HCT116 (cell line): ENCODE measurements at places on chromosomes 4 and X. TPM values are rescaled to one million over a fixed set of nuclear protein-coding genes. Genes with fewer than 3 reads are reported as not detected.

DNA sequence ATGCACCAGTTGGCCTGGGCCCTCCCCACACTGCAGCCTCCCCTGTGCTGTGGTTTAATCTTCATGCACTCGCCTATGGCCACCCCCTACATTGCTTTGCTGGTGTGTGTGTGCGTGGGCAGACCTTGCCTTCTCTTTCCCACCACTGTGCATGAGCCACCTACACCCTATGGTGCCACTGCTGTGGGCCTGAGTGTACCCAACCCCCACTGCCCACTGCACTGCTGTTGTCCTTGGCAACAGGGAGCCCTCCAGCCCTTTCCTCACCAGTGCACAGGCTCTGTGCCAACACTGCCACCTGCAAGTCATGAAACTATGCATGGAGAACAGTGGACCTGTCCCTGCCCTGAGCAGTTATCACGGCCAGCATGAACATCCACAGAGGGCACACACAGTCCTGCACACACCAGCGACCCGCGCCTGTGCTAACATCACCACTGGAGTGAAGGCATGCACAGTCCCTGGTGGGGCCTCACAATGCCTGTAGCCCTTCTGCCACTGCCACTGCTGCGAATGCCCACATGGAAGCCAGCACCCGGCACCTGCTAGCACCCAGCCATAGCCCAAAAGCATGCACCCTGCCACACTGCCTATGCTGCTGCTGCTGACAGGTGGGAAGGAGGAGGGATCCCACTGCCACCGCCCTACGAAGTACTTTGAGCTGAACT lies 237.8 kb upstream of the ARSJ start:
- no peaks in the 10 kb centered on the region for H3K36me3 ChIP-seq
- no peak overlapping the region for H3K4me3 ChIP-seq
- H3K27me3 ChIP-seq = no peaks in the 10 kb centered on the region
- H3K4me1 ChIP-seq = no peaks in the 10 kb centered on the region

GRCh38 chr4:20391912-20392311 lies 140.2 kb downstream of the SLIT2 start:
- H3K4me3 ChIP-seq = no peak overlapping the region
- no peaks in the 10 kb centered on the region for H3K4me1 ChIP-seq
- no peaks in the 10 kb centered on the region for H3K36me3 ChIP-seq
- H3K27me3 ChIP-seq = peaks cover 6% of the 10 kb centered on the region; the same call in 1 of the 2 replicates

Gene CXCL1
- total RNA-seq = 2.5 TPM

- no peak overlapping the region for H3K4me3 ChIP-seq
- H3K4me1 ChIP-seq = peaks cover 66% of the 10 kb centered on the region
- DNase-seq = peak; percentile 45
These were observed 514.3 kb downstream of the PCDH7 start for GRCh38 chr4:31234494-31234893.

- no peak overlapping the region for H3K4me3 ChIP-seq
- no peak overlapping the region for H3K27ac ChIP-seq
- H3K4me1 ChIP-seq = no peaks in the 10 kb centered on the region
These were observed 451.2 kb downstream of the FAT4 start for GRCh38 chr4:125765941-125766340.

Gene DACH2
- not detected for total RNA-seq

Gene SLITRK4
- total RNA-seq = not detected

- no peaks in the 10 kb centered on the region for H3K27me3 ChIP-seq
- no peak overlapping the region for H3K4me3 ChIP-seq
- H3K36me3 ChIP-seq = no peaks in the 10 kb centered on the region
These were observed 14.4 kb upstream of the FAM9A start for GRCh38 chrX:8815460-8816065.

Gene PPBP
- total RNA-seq = not detected

GRCh38 chrX:39519030-39519488 lies 578.7 kb downstream of the BCOR start:
- DNase-seq = no peak
- H3K27ac ChIP-seq = no peak overlapping the region
- no peaks in the 10 kb centered on the region for H3K27me3 ChIP-seq
- H3K4me1 ChIP-seq = no peaks in the 10 kb centered on the region
- no peaks in the 10 kb centered on the region for H3K36me3 ChIP-seq
- H3K4me3 ChIP-seq = no peak overlapping the region

GRCh38 chr4:6024313-6024960 lies 6.2 kb upstream of the C4orf50 start:
- DNase-seq = no peak
- H3K27me3 ChIP-seq = no peaks in the 10 kb centered on the region
- no peak overlapping the region for H3K27ac ChIP-seq

Gene IL21
- 0.12 TPM for total RNA-seq

GRCh38 chr4:6507345-6507744 lies 34.9 kb upstream of the PPP2R2C start:
- peaks cover 12% of the 10 kb centered on the region; the same call in 1 of the 2 replicates for H3K4me1 ChIP-seq
- DNase-seq = no peak
- no peak overlapping the region for H3K27ac ChIP-seq
- H3K27me3 ChIP-seq = no peaks in the 10 kb centered on the region
- H3K4me3 ChIP-seq = no peak overlapping the region

Gene IBSP
- total RNA-seq = not detected

GRCh38 chrX:44495091-44495490 lies 47.6 kb downstream of the FUNDC1 start:
- no peak overlapping the region for H3K4me3 ChIP-seq
- DNase-seq = no peak
- H3K27me3 ChIP-seq = no peaks in the 10 kb centered on the region
- H3K4me1 ChIP-seq = no peaks in the 10 kb centered on the region
- no peak overlapping the region for H3K27ac ChIP-seq

Gene CMC4
- 5.3 TPM for total RNA-seq

Gene AFAP1
- total RNA-seq = 19.4 TPM

DNA sequence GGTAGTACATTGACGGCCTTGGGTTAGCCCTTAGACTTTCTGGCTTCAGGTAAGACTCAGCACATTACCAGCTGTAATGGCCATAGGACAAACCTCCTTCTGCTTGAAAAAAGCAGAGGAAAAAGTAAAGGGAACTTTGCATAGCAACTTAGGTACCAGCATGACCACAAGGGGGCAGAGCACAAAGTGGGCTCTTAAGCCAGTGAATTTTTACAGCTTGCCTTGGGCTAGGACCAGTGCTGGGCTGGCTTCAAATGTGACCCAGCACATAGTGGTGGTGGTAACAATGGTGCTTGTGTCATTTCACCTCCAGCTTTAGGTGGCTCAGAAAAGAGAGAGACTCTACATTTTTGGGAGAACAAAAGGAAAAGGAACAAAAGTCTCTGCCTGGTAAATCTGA lies 66.1 kb downstream of the KLHL4 start:
- DNase-seq = no peak
- H3K36me3 ChIP-seq = no peaks in the 10 kb centered on the region

Gene TMEM187
- 12.6 TPM for total RNA-seq

DNA sequence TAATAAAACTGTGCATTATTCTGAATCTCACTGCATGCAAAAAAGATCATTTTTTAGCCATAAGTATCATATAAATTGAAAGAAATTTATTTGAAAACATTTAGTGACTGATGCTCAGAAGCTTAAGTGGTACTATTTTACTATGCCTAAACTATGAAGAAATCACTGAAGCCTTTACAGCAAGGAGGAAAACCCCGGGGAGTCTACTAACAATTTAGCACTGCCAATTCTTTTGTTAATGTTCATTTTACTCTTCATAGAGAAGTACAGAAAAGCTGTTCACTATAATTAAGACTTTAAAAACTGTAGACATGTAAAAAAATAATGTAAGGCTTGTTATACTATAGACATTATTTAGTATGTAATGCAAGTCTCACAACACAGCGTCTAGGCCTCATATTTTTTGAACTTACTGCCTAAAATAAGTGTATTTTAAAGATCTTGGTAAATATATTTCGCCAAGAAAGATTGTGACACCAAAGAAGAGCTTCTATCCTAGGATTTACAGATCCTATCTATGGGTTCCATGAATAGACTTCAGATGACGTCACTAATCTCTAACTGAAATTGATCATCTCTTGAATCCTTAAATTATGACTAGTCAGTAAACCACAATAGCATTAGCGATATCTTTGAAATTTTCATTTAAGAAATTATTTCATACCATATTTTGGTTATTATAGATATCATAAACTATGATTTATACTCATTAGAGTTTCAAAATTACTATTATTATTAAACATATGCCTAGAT lies 602.5 kb downstream of the TMA16 start:
- H3K36me3 ChIP-seq = no peaks in the 10 kb centered on the region
- H3K4me3 ChIP-seq = no peak overlapping the region

DNA sequence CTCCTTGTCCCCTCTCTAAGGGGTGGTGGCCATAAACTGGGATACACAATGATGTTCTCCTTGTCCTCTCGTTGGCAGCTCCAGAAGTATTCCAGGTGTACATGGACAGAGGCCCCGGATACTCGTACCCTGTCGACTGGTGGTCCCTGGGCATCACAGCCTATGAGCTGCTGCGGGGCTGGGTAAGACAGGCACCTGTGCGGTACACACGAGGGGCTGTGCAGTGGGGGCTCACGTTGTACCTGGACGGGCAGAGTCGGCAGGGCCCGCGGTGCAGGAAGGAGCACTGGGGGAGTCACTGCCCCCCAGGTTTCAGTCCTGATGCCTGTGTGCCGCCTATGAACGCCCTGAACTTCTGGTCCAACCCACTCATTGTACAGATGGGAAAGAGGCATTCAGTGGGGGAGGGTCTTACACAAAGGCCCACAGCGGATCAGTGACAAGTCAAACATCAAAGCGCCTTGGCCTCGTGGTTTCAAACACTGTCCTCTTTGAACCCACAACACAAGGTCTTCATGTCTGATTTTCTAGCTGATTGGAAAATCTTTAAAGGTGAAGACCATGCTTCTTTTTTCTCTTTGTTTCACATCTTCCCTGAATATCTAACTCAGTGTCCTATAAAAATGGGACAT lies 261.6 kb downstream of the EVC2 start:
- H3K4me1 ChIP-seq = no peaks in the 10 kb centered on the region
- H3K36me3 ChIP-seq = no peaks in the 10 kb centered on the region
- no peak overlapping the region for H3K4me3 ChIP-seq

DNA sequence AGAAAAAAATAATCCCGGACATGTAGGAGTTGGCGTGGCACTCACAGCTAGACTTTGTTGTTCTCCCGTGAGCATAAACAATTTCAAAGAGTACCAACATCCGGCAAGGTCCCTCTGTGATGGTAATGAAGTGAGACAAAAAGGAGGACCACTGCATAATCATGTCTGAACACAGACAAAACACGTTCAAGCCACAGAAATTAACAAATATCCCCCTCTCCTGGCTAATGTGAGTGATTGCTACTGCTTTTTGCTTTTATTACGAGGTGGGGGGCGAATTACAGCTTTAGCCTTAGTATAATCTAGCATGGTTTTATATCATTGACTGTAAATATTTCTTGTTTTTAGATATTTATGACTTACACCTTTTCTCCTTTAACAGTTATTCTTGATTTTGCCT lies 118.5 kb downstream of the PLS3 start:
- no peaks in the 10 kb centered on the region for H3K27me3 ChIP-seq
- no peaks in the 10 kb centered on the region for H3K4me1 ChIP-seq
- no peaks in the 10 kb centered on the region for H3K36me3 ChIP-seq
- DNase-seq = peak; percentile 7
- no peak overlapping the region for H3K4me3 ChIP-seq
- no peak overlapping the region for H3K27ac ChIP-seq

- H3K27ac ChIP-seq = no peak overlapping the region
- H3K27me3 ChIP-seq = no peaks in the 10 kb centered on the region
- no peak for DNase-seq
These were observed 24.2 kb downstream of the HAUS3 start for GRCh38 chr4:2217726-2218125.

DNA sequence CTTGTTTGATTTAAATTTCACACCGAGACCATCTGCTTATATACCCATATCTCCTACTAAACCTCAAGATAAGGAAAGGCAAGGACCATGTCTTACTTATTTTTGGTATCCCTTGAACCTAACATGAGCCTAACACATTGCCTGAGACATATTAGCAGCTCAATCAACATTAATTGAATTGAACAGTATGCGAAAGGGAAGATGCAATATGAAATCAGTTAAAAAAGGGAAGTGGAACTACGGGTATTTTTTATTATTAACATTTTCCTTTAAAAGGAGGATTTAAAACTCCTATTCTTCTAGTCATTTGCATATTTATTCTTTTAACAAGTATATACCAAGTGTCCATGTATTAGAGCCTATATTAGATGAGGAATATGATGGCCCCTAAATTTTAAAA lies 197.0 kb downstream of the CAMK2D start:
- no peak overlapping the region for H3K4me3 ChIP-seq
- H3K27ac ChIP-seq = no peak overlapping the region
- DNase-seq = no peak
- peaks cover 22% of the 10 kb centered on the region; the same call in 1 of the 2 replicates for H3K4me1 ChIP-seq

- H3K36me3 ChIP-seq = no peaks in the 10 kb centered on the region
- H3K27me3 ChIP-seq = no peaks in the 10 kb centered on the region
- no peaks in the 10 kb centered on the region; the same call in 1 of the 2 replicates for H3K4me1 ChIP-seq
- H3K27ac ChIP-seq = no peak overlapping the region
- H3K4me3 ChIP-seq = no peak overlapping the region
These were observed 3.5 kb downstream of the EPGN start for GRCh38 chr4:74311696-74312313.

GRCh38 chr4:6688879-6689505 lies 4.7 kb upstream of the S100P start:
- peak; percentile 75 for DNase-seq
- H3K36me3 ChIP-seq = no peaks in the 10 kb centered on the region
- no peaks in the 10 kb centered on the region for H3K27me3 ChIP-seq

Gene CLIC2
- total RNA-seq = 0.89 TPM

Gene UNC5C
- total RNA-seq = not detected

DNA sequence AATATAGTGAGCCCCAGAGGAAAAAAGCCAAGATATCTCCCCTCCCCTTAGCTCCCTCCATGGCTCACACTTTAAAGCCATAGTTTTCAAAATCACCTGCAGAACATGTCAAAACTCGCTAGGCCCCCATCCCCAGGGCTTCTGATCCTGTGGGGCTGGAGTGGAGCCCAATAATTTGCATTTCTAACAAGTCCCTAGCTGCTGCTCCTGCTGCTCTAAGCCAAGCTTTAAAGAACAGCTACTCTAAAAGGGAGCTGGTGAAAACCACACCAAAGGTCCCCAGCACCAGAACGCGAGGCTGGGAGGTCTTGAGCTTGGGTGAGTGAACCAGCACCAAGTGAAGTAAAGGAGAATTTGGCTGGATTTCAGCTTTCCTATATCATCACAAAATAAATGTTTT lies 237.1 kb downstream of the ZNF674 start:
- 0 out of 2 replicates have a peak, but pooled peaks cover 2% of the 10 kb centered on the region for H3K4me1 ChIP-seq
- no peak overlapping the region for H3K27ac ChIP-seq
- H3K4me3 ChIP-seq = no peak overlapping the region
- no peaks in the 10 kb centered on the region for H3K27me3 ChIP-seq
- H3K36me3 ChIP-seq = no peaks in the 10 kb centered on the region
- no peak for DNase-seq

DNA sequence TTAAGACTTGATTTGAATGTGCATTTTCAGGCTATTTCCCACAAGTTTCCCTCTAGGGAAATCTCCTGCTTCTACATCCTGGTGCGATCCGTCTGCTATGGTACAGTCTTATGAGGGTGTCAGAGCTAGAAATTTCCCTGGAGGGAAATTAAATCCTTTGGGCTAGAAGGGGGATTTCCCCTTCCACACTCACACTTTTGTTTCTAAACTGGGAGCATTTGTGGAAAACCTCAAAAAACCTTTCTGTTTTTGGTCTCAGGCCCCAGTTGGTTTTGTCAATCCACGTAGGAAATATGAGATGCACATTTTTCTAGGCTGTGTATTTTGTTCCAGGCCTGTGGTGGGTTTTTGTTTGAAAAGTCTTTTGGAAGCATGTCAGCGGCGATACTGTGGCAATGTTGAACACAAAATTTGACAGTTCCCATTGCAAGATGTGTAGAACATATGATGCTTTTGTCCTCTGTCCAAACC lies 17.8 kb downstream of the HMGB3 start:
- H3K4me3 ChIP-seq = no peak overlapping the region
- no peaks in the 10 kb centered on the region for H3K27me3 ChIP-seq
- H3K4me1 ChIP-seq = no peaks in the 10 kb centered on the region
- H3K27ac ChIP-seq = no peak overlapping the region

Gene INTS6L
- total RNA-seq = 3.6 TPM

Gene TCEAL6
- not detected for total RNA-seq
